Smooth muscle cell of trachea (primary cell): ENCODE measurements at places on chromosomes 2 and 18. TPM values are rescaled to one million over a fixed set of nuclear protein-coding genes. Genes with fewer than 3 reads are reported as not detected.

Gene FTCDNL1
- 3.3 and 4.5 TPM in 2 replicates for total RNA-seq

Gene KCNF1
- total RNA-seq: 0.29 and 0.83 TPM in 2 replicates

Gene CD8B
- total RNA-seq: not detected in 2 replicates

Gene SELENOI
- 12.6 and 21.2 TPM in 2 replicates for total RNA-seq

Gene CFC1
- total RNA-seq: not detected in 2 replicates

Gene GPR55
- not detected in 2 replicates for total RNA-seq

Gene DNAH7
- 0.66 and 2.3 TPM in 2 replicates for total RNA-seq

Gene CCDC121
- total RNA-seq: 1.7 and 3.1 TPM in 2 replicates

Gene NEU2
- not detected in 2 replicates for total RNA-seq

Gene GALNT3
- 0.33 and 0.58 TPM in 2 replicates for total RNA-seq

Gene CSRNP3
- total RNA-seq: 2.8 and 3.0 TPM in 2 replicates

Gene CASP10
- total RNA-seq: 6.1 and 11.6 TPM in 2 replicates

Gene C2orf78
- total RNA-seq: not detected in 2 replicates

Gene LYPD6B
- not detected in 2 replicates for total RNA-seq

Gene MC5R
- not detected in 2 replicates for total RNA-seq
